ENCODE measurements at places on chromosomes 1 and 21.

DNA sequence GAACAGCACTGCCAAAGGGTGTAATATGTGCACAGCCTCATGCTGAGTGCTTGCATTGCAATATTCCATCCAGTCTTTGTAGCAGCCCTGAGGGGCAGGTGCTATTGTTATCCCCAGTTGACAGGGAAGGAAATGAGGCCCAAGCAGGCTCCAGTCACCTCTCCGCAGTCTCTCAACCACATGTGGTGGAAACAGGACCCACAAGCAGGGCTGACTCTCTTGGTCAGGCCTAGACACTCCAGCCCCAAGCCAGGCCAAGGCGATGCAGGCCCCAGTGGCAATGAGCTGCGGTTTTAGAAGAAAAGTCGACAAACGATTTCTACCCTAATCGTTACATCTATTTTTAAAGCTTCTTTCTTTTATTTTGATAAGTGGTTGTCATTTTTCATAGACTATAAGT lies 52.6 kb upstream of the GADD45A start:
- no peak for DNase-seq

DNA sequence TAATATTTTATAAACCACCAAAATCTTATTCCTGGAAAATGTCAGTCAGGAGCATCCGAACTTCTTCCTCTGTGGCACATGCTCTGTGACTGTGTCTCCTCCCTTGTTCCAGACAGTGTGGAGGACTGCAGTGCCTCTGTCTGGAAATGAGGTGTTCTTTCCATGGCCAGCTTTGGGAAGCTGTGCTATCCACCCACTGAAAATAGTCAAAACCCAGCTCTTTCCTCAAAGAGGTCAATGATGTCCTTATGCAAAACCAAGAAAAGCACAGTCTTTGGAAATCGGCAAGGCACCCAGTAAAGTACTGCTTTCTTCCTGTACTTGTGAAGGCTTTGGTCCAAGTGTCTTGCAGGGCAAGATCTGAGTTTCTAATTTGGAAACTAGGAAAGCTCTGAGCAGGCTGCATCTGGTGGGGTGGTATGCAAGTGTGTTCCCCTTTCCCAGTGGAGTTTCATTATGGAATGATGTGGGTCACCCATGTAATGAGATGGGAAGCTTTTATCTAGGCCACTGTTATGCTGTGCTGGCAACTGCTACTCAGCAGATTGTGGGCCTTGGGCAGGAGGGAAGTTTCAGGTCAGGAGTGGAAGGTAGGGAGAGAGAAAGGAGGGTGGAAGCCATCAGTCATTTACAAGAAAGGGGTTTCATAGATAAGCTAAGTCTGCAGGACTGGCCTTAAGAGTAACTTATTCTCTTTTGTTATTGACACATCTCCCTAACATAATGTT lies 6.0 kb downstream of the KIAA0040 start:
- no peak for DNase-seq

DNA sequence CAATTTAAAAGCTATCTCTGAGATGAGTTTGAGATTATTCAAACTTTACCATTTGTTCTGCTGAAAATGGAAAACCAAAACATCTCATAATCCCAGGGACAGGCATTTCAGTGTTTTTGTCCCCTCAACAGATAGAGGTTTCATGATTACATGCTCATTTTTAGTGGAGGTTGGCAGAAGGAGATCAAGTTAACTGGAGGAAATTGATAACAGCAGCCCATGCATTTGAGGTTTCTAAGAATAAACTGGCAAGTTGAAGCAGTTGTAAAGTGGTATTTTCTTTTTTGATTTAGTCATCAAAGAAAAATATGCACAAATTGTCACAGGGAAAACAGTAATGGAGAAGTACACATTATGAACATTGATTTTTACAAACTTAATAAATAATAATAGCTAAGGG lies 205.8 kb downstream of the PLA2G4A start:
- no peak for DNase-seq

GRCh38 chr1:168842916-168843315 lies 113.9 kb upstream of the DPT start:
- DNase-seq: no peak

DNA sequence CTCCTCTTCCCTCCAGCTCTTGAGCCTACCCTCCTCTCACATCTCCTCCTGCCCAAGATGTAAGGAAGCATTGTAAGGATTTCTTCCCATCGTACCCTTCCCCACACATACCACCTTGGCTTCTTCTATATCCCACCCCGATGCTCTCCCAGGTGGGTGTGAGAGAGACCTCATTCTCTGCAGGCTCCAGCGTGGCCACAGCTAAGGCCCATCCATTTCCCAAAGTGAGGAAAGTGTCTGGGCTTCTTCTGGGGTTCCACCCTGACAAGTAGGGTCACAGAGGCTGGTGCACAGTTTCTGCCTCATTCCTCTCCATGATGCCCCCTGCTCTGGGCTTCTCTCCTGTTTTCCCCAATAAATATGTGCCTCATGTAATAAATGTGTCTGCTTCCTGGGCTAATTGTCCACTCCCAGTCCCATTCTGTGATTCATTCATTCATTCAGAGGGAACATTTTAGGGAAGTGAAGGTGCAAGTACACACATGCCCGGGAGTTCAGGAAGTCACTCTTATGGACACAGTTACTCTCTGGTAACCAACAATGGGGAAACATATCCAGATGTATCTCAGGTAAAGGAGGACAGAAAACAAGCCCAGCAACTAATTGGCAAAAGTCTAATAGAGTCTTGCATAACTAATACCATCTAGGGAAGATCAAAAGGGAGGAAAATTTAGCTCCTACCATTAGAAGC lies 1.9 kb downstream of the SPRR4 start:
- DNase-seq: no peak

DNA sequence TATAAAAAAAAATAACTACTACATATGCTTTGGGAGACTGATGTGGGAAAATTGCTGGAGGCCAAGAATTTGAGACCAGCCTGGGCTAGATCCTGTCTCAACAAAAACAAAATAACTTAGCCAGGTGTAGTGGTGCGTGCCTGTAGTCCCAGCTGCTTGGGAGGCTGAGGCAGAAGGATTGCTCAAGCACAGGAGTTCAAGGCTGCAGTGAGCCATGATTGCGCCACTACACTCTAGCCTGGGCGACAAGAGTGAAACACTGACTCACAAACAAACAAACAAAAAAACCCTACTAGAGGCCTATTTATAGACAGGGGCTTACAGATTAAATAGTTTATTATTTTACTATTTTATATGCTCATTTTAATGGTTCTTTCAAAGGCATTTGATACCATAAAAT lies 80.0 kb downstream of the LHX4 start:
- no peak for DNase-seq

DNA sequence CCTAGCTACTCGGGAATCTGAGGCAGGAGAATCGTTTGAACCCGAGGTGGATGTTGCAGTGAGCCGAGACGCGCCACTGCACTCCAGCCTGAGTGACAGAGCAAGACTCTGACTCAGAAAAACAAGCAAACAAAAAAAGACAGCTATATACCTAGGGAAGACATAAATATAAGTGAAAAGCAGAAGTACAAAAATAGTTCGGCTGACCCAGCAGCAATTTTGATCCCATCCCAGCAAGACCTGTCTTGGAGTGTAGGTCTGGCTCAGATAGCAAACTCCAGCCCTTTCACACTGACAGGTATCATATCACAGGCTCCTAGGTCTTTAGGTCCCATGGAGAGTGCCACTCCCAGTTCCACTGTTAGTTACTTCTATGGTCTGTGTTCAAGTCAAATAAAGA lies 14.6 kb downstream of the MTX1 start:
- no peak for DNase-seq

- peak; percentile 94 for DNase-seq
These were observed 50.9 kb downstream of the HTR6 start for GRCh38 chr1:19715334-19716203.

GRCh38 chr1:22645931-22646330 lies 2.5 kb downstream of the C1QC start:
- DNase-seq: no peak

DNA sequence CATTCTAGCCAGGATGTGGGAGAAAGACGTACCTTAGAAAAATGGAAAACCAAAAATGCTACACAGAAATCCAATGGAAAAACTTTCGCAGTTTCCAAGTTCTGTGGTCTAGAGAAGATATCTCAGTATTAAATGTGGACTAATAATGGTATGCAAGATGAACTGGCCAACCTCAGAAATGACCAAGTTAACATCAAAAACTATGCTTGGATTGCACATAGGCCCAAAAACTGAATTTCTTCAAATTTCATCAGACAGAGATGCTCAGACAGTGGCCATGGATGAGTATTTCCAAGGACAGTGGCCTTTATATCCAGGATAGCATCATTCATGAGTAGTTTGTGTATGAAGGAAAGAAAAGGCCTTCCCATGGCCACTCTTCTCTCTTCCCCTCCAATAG lies 132.2 kb downstream of the TIAM1 start:
- no peak for DNase-seq

- DNase-seq: no peak
These were observed 92.5 kb downstream of the RIPK4 start for GRCh38 chr21:41674402-41674801.

DNA sequence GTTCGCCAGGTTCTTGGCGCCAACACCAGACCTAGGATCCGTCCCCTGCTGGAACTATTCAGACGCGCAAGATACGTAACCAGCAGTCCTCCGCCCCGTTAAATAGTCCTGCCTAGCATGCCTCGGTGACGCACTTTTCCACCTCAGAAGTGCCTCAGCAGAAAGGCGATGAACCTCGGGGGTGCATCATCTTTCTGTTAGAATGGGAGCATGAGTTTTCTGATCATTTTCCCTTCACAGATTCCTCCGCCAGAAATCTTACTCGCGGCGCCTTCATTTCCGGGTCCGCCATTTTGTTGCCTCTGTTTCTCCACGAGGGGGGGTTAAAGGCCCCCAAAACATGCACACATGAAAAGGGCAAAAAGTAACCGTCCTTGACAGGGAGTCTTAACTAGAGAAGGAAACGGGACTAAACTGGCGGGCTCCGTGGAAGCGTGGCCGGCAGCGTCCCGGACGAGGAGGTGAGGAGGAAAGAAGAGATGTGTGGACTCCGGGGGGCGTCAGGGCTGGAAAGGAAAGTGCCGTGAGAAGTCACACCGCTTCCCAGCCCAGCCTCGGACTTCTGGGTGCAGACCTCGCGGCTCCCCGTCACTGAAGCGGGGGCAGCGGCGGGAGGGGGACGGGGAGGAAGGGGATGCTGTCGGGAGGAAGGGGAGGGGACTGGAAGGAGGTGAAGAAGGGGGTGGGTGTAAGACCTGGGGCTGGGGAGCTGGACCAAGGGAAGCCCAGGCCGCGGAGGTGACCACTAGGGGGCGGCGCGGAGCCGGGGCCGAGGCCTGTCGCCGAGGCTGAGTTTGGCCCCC lies at the start of gene GABPB2:
TSS of gene GABPB2 (plus strand) at position 288 of the 803 bp plus-strand sequence. CDS start 17,429 bp downstream, outside the sequence.
- peak; percentile 23 for DNase-seq

- DNase-seq: no peak
These were observed 60.3 kb downstream of the XCL2 start for GRCh38 chr1:168483539-168483938.

GRCh38 chr21:42463861-42464515 lies 32.0 kb downstream of the RSPH1 start:
- DNase-seq: no peak

DNA sequence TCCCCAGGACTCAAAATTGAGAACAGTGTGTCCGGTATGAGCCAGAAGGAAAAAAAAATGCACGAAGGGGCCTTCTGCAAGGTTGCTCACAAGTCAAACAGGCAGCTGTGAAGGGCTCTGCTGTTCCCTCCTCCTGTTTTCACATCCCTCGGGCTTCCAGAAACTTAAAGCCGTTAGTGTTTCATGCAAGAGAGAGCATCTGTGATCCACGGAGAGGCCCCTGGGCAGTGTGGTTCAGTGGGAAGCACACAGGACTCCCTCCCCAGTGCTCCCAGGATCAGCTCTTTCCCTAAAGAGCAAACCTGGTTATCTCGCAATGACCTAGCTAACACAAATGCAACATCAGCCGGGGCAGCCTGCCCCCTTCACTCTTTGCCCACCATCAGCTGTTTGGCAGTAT lies 2.9 kb upstream of the MATN1 start:
- DNase-seq: no peak

GRCh38 chr1:117698398-117699160 lies 92.7 kb downstream of the TENT5C start:
- DNase-seq: no peak

DNA sequence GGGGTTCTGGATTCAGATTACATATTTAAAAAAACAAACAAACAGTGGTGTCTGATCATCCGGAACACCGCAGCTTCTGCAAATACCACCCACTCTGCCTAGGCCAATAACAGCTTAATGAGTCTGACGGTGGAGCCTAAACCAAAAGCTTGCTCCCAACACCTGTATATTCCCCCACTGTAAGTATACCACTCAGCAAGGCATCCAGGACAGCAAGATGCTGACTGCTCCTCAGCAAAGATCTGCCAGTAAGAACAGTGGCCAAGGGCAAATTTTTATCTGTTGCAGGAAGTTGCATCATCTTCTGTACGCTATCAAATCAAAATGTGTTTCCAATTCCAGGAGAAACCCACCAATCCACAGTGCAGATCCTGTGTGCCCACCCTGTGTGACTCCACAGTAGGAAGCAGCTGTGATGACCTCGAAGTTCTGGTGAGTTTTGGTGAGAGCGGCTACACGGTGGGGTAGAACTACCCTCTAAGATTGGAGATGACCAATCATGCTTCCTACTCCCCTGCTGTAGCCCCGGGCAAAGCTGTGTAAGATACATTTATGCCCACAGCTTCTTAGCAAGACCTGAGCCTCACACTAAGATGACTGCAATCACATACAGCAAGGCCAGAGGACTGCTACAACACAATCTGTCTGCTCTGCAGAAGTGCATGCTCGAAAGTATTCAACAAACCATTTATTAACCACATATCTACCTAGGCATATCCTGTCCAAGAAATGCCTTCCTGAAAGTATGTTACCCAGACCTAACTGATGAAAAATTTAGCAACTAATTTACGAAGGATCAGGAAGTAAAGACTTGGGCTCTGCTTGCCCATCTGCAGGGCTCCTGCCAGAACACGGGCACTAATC lies 30.5 kb downstream of the SIPA1L2 start:
- DNase-seq: peak; percentile 58

DNA sequence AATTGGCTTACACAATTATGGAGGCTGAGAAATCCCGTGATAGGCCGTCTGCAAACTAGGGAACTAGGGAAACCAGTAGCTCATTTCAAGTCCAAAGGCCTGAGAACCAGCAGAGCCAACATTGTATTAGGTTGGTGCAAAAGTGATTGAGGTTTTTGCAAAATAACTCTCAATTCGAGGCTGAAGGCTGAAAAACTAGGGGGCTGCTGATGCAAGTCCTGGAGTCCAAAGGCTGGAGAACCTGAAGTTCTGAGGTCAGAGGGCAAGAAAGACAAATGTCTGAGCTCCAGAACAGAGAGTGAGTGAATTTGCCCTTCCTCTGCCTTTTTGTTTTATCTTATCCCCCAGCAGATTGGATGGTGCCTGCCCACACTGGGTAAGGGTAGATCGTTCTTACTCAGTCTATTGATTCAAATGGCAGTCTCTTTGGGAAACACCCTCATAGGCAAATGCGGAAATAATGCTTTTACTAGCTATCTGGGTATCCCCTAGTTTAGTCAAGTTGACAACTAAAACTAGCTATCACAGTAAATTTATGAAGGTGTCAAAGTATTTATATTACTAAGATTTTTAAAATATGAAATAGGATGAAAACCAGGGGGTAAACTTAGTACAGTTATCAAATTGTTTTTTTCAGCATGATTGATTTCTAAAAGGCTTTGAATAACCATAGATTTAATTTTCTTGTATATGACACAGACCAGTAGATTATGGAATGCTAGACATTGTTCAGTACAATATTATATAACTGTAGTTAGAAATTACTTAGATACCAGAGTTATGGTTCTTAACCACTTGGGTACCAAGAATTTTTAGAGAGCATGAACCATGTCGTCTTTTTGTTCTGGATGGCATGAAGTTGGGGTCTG lies 15.4 kb downstream of the RABGAP1L start:
- DNase-seq: no peak

- DNase-seq: no peak
These were observed 33.3 kb downstream of the KLHDC7A start for GRCh38 chr1:18513995-18514394.

Measured in SHP77 (cell line).